ENCODE measurements at places on chromosomes 5 and 9.
A peak's percentile ranks its signal among the peaks of the same experiment; 100 is the strongest.

- no peak for DNase-seq
Measured at GRCh38 chr9:112970939-112971338, 41.1 kb downstream of the ZNF883 start.

DNA sequence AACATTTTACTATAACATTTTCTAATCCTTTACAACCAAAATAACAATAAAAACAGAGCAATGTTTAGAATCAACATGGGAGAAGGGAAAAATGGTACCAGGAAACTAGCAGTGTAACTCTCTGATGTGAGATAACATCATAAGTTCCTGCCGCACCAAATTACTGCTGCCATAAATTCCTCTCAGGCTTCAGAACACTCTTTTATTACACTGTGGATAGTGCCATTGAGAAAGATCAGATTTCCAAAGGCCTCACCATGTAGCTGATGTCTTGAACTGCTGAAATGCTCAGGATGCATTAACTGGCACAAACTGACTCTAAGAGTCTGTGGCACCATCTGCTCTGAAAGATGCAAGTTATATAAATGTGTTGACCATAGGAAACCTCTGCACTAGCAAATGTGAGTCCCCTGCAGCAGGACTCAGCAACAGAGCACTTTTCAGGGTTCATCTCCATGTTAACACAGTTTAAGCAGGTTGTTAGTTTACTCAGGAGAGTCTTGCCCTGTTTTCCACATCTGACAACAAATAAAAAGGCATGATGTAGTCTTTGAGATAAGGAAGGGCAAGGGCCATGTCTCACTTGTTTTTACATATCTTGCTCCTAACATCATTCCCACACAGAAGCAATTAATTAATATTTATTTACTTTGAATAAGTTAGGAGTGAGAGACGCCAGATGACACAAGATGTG, 218.1 kb downstream of the CETN3 start:
- no peak for DNase-seq

GRCh38 chr5:150521522-150521817, 13.5 kb downstream of the NDST1 start:
- DNase-seq: no peak

- DNase-seq: peak; percentile 43
Measured at GRCh38 chr9:27528886-27529315, 713 bp downstream of the MOB3B start.

- DNase-seq: no peak
Measured at GRCh38 chr9:133355881-133356357, 368 bp downstream of the SURF1 start.

DNA sequence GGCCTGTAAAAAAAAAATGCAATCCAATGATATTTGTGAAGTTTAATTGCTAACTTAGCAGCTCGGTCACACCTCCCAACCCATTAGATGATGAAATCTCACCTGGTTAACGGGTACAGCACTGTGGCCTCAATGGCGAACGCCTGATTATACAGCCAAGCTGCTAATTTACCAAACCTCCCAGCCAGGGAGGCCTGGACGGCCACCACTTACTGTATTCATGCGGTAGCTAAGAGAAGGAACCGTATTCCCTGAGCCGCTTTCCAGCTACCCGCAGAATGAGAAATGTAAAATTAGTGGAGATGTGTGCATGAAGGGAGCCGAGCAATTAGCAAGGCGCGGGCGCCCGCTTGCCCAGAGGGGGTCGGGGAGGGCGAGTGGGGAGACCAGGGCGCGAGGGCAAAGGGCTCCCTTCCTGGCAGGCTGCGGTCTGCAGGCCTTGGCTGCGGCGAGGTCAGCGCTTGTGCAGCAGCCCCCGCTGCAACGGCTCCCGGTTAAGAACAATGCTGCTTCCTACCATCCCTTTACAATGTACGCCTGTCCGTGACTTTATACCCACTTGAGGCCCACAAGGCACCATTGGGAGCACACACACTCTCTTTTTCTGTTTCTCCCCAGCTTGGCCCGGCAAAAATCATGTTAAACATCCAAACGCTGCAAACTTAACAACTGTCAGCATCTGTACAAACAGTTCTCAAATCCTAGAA, 70.4 kb upstream of the TBCA start:
- no peak for DNase-seq

GRCh38 chr5:178249191-178249989, 16.8 kb upstream of the PHYKPL start:
- peak; percentile 44 for DNase-seq

GRCh38 chr9:13140843-13141592, 138.5 kb downstream of the MPDZ start:
- DNase-seq: no peak

GRCh38 chr5:72326306-72326649, 6.1 kb downstream of the PTCD2 start:
- no peak for DNase-seq

DNA sequence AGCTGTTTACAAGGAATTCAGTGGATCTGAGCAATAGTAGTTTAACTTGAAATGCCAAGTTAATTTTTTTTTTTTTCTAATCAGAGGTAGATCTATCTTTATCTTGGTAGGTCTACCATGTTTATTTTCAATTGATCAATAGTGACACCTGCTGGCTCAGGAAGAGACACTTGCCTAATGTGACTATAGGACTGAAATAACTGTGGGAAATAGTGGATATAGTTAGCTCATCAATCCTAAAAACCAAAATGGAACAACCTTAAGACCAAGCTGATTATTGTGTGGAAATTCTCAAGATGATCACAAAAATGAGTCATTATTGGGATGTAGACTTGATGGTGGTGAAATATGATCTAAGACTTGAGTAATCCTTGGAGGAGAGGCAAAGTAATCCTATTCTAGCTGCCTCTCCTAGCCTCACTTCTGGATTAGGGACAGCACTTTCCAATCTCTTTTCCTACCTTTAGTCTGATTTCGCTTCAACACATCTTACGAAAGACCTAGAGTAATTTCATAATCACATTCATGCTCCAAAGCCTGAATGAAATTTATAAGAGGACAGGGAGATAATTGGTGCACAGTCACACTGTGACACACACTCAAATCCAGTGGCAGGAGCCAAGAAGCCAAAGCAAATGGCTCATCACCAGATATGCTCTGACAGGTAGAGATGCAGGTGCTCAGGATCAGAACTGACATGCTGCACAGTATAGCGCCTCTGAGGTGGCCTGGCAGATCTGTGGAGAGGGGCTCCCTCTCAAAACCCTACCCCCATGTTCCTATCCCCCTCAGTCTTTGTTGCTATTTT, 156.3 kb downstream of the HMHB1 start:
- DNase-seq: no peak

DNA sequence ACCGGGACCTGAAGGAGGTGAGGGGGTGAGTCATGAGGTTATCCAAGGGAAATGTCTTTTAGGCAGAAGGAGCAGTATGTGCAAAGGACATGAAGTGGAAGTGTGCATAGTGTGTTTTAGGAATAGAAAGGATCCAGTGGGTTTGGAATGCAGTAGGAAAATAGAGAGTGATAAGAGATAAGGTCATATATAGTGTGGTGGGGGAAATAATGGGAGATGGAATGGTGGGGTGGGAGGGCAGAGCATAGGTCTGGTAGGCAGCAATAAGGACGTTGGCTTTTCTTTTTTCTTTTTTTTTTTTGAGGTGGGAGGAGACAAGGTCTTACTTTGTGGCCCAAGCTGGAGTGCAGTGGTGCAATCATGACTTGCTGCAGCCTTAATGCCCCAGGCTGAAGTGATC, 17.8 kb downstream of the SNX24 start:
- DNase-seq: no peak

DNA sequence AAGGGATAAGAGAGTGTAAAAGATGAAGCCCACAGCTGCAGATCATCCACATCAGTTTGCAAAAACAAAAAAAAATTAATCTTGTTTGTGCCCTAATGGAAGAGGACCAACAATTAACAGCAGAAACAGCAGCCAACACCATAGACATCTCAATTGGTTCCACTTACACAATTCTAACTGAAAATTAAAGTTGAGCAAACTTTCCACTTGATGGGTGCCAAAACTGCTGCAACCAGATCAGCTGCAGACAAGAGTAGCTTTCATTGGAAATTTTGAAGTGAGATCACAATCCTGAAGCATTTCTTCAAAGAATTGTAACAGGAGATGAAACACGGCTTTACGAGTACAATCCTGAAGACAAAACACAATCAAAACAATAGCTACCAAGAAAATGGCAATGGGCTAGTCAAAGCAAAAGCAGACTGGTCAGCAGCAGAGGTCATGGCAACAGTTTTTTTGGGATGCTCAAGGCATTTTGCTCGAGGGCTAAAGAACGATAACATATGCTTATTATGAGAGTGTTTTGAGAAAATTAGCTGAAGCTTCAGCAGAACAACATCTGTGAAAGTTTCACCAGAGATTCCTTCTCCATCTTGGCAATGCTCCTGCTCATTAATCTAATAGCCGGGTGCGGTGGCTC, 4.1 kb upstream of the RBM27 start:
- no peak for DNase-seq

DNA sequence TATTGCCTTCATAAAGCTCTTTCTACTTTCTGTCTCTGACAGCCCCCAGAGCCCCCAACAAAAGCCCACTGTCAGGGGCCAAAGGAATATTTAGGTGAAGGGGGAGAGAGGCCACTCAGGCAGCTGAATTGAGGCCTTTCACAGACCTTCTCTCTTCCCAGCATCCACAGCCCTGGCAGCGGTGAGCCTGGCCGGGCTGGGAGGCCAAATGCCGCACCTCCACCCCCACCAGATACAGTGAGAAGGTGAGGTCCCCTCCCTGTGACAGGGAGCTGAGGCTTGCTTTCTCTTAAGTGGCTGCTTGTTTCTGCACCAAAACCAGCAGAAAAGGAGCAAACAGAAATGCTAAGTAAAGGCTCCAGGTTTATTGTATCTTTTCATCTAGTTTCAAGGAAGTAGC, 168.1 kb downstream of the ROR2 start:
- no peak for DNase-seq

GRCh38 chr5:29504411-29504810, 1689.1 kb upstream of the CDH6 start:
- no peak for DNase-seq

GRCh38 chr5:79750611-79751510, 61.2 kb downstream of the CMYA5 start:
- no peak for DNase-seq

DNA sequence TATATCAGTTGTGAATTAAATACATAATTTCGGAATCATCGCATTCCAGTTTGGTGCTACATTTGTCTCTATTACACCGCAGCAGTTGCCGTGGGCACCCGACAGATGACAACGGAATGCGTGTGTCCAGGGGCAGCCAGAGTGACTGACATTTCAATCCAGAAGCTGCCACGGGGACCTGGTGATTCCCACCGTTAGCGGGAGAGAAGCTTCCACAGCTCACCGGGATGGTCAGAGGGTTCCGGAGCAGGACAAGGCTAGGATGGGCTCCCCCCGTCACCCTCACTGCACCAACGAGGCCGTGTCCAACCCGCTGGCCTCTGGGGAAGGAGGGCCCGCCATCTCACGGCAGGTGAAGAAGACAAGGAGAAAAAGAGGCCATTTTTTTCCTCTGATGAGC, 86.8 kb downstream of the GTF3C4 start:
- no peak for DNase-seq

DNA sequence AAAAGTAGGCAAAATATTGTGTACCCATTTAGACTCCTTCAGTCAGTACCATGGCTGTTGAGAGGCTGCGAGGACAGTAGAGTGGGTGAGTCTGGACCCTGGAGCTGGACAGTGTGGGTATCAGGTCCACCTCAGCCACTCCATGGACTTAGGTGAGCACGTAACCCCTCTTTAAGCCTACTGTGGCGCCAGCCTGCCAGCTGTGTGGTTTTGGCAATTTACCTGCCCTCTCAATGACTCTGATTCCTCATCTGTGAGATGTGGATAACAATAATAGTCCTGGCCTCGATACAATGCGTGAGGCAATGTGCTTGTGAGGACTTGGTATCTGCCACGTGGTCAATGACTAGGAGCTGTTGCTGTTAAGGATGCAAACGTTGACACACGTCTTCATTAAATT, 17.9 kb downstream of the SLC1A3 start:
- no peak for DNase-seq

DNA sequence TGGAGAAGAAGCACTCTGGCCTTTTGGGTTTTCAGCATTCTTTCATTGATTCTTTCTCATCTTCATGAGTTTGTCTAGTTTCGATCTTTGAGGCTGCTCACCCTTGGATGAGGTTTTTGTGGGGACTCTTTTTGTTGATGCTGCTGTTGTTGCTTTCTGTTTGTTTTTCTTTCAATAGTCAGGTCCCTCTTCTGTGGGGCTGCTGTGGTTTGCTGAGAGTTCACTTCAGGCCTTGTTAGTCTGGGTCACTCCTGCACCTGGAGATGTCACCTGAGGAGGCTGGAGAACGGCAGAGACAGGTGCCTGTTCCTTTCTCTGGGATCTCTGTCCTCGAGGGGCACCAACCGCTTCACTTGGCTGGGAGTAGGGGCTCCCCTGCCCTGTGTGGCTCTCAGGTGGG, 14.0 kb downstream of the RANBP17 start:
- DNase-seq: no peak

GRCh38 chr9:129778469-129778868, 24.5 kb upstream of the TOR1B start:
- no peak for DNase-seq

DNA sequence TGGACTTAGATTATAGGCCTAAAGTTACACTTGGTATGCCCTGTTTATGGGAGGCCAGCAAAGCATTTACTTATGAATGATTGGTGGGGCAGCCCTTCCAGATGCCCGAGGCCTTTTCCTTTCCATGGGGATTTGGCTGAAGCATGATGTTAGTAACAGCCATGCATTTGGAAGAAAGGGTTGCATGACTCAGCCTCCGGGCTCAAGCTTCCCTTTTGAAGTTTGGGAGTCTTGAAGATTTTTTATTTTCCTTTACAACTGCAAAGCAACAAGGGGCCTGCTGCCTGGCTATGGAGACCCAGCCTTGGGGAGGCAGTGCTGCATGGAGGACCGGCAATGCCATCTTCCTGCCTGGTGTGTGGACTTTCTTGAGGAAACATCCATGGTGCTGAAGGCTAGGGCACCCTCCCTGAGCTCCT, 244.7 kb downstream of the ICE1 start:
- DNase-seq: no peak

- no peak for DNase-seq
Measured at GRCh38 chr5:167602067-167602466, 689.4 kb upstream of the WWC1 start.
